ENCODE measurements at places on chromosomes 7 and 10. TPM values are rescaled to one million over a fixed set of nuclear protein-coding genes. Genes with fewer than 3 reads are reported as not detected.

The CNNM1 gene
- total RNA-seq, result 0.32 TPM

The CABCOCO1 gene
- not detected for total RNA-seq

The SUN3 gene
- total RNA-seq, result not detected

The UNCX gene
- not detected for total RNA-seq

The CHAT gene
- total RNA-seq, result not detected

The TM9SF3 gene
- total RNA-seq, result 82.2 TPM

- no peak for DNase-seq
These were observed 26.8 kb downstream of the DPCD start for GRCh38 chr10:101614663-101615524.

DNA sequence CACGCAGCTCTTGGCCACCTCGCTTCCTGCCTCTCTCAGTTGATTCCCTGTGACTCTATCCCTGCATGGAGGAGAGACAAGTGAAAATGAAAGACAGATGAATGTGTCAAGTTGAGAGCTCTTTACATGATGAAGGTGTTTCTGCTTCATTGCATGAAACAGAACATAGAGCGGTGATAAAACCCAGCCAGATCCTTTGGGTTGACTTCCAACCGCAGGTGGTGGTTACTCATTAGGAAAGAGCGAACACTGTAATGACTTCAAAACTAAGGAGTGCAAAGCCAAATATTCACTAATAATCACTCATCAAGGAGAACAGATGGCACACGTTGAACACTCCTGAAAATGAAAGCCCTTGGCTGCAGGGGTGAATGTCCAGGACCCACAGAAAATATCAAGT lies 31.8 kb upstream of the WDR11 start:
- DNase-seq, result no peak

GRCh38 chr7:36203071-36203790 lies 50.2 kb downstream of the EEPD1 start:
- no peak for DNase-seq

- DNase-seq, result no peak
These were observed 179.2 kb downstream of the DYNC1I1 start for GRCh38 chr7:95951531-95951930.

GRCh38 chr10:3363311-3364045 lies 190.9 kb upstream of the PITRM1 start:
- no peak for DNase-seq

- DNase-seq, result peak; percentile 79
These were observed 56.8 kb downstream of the SND1 start for GRCh38 chr7:127708788-127709187.

- DNase-seq, result peak; percentile 24
These were observed 274.7 kb upstream of the HGF start for GRCh38 chr7:82044497-82045080.

DNA sequence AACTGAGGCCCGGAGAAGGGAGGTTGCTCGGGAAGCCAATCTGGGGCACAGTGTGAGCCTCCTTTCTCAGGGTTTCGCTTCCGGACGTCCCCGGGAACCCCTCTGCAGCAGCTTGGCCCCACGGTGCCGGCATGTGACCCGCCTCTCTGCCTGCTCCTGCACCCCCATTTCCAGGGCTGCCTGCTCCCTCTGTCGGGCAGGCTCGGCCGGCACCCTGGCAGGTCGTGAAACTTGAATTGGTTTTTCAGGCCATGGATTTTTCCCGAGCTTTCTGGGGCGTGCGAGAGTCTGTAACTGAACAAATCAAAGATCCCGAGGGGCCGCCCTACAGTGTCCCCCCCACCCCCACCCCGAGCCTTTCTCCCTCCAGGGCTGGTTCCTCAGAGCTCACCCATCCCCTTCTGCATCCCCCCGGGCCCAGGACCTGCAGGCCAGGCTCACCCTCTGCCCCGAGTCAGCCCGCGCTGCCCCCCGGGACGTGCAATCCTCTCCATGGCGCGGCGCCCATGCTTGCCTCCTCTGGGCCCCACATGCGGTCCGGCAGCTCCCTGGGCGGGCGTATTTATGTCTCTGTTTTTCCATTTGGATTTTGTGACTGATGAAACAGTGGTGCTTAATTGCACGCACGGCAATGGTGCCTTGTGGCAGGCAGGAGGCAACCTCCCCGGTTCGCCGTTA lies 58.1 kb downstream of the UNCX start:
- DNase-seq, result no peak

Measured in omental fat pad (tissue), 4 donors.